ENCODE measurements at places on chromosomes 5 and 9.

DNA sequence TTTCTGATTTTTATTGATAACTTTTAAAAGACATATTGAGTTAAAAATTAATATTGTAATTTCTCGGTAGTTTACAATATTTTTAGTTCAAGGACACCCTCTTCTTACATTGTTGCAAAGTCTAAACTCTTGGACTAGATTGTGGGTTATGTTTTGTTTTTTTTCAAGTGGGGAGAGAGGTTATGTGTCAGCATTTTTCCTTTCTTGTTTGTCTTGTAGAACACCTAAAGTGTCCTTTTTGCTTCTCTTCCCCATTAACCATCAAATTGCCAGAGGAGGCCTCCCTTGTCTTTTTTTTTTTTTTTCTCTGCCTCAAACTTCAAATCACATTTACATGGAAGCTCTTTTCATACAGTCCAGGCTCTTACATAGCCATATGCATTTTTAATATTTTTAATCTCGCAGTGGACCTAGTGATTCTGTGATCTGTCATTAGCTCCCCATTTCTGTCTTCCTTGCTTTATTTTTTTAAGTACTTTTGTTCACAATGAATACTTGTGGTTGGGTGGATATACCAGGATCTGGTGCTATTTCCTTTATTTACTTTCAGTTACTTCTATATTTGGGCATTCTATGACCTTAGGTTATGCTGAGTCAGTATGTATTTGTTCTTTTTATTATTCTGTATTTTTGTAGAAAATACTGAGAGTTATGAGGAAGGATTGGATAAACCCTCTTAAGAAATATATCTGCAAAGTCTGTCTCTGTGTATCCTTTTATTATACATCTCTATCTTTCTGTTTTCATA lies 2280.6 kb upstream of the ACO1 start:
- no peak for DNase-seq

- peak; percentile 93 for DNase-seq
These were observed at the start of gene TMEM245 for GRCh38 chr9:109119439-109120203. Gene TMEM245, minus strand, starts transcription at chr9:109119947. Its CDS starts 34 bp downstream, at chr9:109119913.

DNA sequence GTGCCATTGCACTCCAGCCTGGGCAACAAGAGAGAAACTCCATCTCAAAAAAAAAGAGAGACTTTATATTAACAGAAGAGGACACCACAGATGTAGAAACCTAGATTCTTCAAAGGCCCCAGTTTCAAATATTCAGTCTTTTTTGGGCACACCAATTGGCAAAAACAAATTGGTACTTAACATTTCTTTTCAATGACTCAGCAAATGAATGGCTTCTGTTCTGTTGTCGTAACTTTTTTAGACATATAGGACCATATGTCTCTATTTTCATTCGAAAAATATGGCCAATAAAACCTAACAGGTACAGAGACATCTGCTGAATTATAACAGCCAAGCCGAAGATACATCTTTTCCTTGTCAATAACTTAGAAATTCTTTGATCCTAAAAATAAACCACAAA lies 212.8 kb downstream of the EBF1 start:
- no peak for DNase-seq

DNA sequence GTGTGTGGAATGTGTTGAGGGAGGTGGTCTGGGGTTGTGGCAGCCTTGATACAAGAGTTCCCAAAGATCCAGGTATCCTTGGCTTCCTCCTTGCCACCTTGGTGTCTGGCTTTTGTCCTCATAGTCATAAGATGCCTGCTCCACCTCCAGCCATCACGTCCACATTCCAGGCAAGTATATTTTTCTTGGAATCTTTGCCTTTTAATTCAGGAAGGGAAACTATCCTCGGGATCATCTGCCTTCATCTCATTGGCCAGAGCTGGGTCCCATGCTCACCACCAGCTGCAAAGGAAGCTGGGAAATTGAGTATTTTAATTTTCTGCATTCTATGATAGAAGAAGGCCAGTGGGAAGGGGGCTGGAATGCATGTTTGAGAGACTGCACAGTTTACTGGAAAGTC lies 186.7 kb downstream of the C9orf50 start:
- no peak for DNase-seq

DNA sequence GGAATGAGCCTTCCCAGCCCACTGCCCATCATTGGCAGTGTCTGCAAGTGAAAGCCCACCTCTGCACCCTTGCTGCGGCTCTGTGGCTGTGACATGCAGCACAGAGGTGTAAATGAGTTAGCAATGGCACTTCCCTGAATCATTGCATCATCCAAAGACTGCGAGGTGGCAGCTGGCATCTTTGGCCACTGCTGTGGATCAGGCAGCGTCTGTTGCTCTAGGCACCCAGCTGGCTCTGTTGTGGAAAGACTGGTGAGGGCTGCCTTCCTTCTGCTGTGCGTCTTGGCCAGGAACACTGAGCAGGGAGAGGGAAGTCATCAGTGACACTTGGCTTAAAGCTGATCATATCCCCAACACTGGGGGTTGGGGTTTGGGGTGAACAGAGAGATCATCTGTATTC lies 64.5 kb downstream of the MFAP3 start:
- DNase-seq: no peak

DNA sequence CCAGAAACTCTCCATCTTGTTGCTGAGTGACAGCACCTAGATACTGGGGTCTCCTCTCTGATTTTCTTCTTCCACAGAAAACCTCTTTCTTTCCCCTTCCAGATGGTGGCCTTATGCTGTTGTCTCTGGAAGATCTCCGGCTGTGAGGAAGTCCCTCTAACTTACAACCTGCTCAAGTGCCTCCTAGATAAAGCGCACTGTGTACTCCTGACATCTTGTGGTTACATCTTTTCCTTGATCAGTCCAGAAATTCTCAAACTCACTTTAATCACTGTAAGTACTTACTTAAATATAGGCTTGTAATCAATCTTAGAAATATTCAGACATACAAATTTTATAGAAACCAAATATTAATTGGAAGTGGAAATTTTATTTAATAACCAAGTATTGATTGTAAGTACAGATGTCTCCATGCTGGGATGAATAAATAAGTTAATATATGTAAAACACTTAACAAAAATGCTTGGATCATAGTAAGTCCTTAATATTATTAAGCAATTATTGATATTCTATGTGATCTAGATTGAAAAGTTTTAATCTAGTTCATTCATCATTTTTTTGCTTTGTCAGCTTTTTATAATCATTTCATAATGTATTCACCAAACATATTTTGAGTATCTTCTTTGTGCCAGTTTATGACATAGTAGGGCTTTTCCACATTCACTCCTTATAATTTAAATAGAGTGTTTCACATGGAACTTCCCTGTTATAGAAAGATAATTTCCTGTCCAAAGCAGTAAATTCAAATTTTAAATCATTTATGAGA lies 1381.4 kb upstream of the CDH6 start:
- DNase-seq: no peak

DNA sequence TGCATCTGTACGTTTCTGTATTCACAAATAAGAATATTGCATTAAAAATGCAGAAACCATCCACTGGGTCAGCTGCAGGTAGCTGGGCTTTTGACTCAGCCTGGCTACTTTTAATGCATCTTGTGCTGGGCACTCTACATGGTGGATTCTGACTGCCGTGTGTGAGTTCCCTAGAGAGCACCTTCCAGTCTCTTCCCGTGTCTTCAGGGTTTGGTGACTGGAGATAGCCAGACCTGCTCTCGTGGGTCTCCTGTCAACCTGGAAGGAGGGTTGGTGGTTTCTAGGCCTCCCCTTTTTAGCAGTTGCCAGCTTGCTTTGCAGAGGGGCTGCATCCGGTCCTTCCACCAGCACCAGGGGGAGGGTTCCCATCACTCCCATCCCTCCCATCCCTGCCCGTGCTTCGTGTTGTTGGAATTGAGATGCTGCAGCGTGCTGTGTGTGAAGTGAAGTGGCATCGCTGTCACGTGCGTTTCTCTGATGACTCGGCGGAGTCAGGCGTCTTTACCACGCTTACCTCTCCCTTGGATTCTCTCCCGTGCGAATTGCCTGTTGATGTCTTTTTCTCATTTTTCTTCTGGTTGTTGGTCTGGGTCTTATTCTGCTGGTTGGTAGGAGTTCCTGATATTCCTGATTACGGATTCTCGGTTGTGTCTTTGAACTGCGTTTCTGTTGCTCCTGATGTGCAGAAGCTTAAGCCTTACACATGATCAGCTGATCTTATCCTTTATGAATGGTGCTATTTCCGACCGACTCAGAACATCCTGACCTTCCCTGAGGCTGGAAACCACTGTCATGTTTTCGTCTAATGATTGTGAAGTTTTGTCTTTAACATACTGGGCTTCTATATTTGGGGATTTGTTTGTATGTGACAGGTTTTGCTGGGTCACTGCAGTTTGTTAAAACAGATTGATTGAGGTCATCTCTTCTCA lies 16.9 kb downstream of the FBXW5 start:
- DNase-seq: no peak

DNA sequence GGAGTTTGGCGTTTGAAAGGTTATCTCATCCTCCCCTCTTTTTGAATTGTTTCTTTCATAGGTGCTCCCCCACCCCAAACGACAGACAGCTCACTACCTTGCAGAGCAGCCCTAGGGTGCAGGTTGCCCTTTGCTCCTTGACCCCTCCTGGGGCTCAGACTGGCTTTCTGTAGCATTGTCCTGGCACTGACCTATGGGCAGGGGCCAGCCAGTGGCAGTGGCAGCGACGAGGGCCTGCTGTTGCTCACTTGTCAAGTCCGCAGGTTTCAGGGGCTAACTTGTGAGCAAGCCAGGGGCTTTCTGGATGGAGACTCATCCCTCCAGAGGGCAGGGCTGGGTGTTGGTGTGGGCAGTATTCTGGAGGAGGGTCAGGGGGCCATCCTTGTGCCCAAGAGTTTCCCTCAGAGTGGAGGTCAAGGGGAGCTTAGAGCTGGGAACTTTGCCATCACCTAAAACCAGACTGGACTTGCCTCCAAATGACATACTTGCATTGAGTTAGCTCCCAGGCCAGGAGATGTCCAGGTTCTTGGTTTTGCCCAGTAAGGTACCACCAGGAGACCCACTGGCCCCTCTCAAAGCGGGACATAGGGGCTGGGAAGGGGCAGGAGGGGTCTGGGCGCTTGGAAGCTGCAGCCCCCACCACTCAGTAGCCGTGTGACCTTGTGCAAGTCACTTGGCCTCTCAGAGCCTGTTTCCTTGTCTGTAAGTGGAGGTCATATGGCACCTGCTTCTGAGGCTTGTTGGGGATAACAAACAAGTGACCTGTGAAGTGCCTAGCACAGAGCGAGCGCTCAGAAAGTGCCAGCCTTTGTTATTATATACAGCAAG lies 53.5 kb upstream of the CDKN2AIPNL start:
- DNase-seq: no peak

- DNase-seq: no peak
These were observed 311.7 kb upstream of the HAPLN1 start for GRCh38 chr5:84032324-84032723.

DNA sequence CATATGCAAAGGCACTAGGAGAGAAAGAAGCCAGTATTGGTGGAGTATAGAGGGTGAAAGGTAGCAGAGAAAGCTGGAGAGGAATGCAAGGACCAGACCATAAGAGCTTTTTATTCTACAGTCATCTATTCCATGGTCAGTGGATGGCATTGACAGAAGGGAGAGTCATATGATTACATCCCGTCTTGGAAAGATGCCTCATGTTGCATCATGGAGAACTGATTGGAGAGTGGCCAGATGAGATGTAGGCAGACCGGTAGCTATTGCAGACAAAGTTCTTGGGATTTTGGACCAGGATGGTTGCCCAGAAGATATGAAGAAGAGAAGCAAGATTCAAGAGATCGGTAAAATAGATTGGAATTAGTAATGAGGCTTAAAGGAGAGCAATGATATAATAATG lies 260.7 kb downstream of the CHSY3 start:
- no peak for DNase-seq

DNA sequence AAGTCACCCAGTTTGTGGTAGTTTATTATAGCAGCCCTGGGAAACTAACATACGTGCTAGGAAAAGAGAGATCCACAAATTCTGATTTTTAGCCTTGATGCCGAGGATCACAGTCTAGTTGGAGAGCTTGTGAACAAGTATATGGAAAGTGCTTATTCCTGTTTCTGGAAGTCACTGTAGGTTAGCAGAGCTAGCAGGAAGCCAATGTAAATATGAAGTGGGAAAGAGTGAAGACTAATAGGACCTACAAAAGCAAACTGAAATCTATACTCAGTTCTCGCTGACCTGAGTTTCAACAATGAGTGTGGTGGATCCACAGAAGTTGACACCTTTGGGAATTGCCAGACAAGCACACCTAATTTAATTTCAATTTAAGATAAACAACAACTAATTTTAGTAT lies 254.9 kb downstream of the PLK2 start:
- DNase-seq: no peak

DNA sequence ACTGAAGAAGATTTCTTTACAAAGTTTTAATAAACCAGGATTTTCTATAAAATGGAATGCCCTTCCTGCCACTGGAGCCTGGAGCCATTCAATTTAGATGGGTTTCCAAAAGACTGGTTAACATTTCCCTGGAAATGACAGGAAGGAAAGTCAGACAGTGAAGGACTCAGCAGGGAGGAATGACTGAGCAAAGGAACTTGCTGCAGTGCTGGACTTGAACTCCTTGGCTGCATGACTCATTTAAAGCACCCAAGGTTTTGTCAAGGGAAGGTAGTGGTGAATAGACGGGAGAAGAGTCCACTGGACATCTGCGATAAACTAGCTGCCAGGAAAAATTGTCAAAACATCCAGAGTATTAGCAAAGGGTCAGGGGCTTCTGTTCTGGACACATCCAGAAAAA lies 163.8 kb upstream of the SLC28A3 start:
- DNase-seq: no peak

DNA sequence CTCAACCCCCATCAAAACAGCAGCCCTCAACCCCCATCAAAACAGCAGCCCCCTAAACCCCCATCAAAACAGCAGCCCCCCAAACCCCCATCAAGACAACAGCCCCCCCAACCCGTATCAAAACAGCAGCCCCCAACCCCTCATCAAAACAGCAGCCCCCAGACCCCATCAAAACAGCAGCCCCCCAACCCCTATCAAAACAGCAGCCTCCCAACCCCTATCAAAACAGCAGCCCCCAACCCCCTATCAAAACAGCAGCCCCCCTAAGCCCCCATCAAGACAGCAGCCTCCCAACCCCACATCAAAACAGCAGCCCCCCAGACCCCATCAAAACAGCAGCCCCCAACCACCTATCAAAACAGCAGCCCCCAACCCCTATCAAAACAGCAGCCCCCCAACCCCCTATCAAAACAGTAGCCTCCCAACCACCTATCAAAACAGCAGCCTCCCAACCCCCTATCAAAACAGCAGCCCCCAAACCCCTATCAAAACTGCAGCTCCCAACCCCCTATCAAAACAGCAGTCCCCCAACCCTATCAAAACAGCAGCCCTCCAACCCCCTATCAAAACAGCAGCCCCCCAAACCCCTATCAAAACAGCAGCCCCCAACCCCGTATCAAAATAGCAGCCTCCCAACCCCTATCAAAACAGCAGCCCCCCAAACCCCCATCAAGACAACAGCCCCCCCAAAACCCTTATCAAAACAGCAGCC lies 1.2 kb downstream of the TPPP start:
- DNase-seq: no peak

GRCh38 chr5:136199408-136199807 lies 6.4 kb upstream of the SMIM32 start:
- no peak for DNase-seq

DNA sequence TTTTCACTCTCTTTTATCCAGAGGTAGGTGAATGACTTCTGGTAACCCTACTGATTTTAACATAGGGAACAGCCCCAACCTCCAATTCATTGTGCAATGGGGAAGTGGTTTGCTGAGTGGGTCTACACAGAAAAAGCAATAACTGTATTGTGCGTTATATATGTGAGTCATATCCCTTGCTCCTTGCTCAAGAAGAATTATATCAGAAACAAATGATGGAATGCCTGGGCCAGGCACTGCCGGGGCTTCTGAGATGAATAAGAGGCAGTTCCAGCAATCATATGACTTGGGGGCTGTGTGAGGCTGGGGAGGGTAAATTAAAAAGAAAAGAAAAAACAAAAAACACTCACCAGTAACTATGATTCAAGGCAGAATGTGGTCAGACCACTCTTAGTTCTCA lies 79.2 kb upstream of the ABCA1 start:
- no peak for DNase-seq

Data from stimulated activated naive CD8-positive, alpha-beta T cell treated with anti-CD3 and anti-CD28 coated beads, Interleukin-15, Interleukin-2, amounts not matched to agents 100 U/mL and 50 U/mL, for 24 hours (primary cell).